ENCODE measurements at places on chromosomes 6 and 20.

GRCh38 chr20:10324198-10324847 lies 105.7 kb downstream of the SNAP25 start:
- DNase-seq = no peak

GRCh38 chr20:62616728-62617621 lies 25.3 kb upstream of the SLCO4A1 start:
- peak; percentile 98 for DNase-seq

GRCh38 chr6:132209351-132209750 lies 191.9 kb downstream of the MOXD1 start:
- DNase-seq = no peak

GRCh38 chr6:154683756-154684523 lies 49.3 kb upstream of the SCAF8 start:
- DNase-seq = no peak

DNA sequence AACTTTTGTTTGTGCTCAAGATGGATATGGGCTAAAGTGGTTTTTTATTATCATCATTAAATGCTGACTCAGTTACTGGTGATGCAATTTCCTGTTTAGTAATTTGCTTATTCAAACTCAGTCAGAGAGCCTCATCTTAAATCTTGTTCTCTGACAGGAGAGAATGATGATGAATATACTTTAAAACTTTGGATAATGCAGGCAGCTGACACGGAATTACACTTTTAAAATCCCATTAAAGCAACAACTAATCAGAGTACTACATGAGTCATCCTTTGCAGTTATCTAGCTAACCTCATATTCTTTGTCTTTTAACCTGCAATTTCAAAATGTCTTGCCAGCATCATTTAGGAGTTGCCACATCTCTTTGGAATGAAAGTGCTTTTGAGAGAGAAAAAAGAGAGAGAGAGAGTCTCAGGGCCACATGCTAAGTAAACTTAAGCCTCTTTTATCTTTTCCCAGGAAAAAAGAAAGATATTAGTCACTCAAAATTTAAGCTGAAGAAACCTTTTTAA lies 9.2 kb upstream of the C6orf141 start:
- DNase-seq = no peak

GRCh38 chr6:150744522-150745260 lies 120.8 kb upstream of the MTHFD1L start:
- no peak for DNase-seq

- no peak for DNase-seq
Observed at GRCh38 chr20:51628533-51629398, 86.2 kb upstream of the NFATC2 start.

DNA sequence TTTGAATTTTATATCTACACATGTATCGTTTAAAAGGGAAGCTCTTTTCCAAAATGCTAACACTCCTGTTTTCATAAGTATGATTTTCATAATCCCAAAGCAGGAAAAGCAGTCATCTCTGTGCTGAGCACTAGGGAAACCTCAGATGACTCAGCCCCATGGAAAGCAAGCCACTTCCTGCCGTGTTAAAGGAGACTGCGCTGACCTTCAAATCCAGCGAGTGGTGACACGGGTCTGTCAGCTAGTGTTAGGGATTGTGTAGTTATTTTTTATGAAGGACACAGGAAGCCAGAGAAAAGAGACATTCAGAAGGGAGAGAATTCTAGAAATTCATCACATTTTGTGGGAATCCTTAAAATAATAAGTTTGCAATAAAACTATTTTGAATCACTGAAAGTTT lies 57.0 kb upstream of the CD93 start:
- DNase-seq = no peak

- no peak for DNase-seq
Observed at GRCh38 chr6:97222903-97223302, 60.1 kb downstream of the MMS22L start.

DNA sequence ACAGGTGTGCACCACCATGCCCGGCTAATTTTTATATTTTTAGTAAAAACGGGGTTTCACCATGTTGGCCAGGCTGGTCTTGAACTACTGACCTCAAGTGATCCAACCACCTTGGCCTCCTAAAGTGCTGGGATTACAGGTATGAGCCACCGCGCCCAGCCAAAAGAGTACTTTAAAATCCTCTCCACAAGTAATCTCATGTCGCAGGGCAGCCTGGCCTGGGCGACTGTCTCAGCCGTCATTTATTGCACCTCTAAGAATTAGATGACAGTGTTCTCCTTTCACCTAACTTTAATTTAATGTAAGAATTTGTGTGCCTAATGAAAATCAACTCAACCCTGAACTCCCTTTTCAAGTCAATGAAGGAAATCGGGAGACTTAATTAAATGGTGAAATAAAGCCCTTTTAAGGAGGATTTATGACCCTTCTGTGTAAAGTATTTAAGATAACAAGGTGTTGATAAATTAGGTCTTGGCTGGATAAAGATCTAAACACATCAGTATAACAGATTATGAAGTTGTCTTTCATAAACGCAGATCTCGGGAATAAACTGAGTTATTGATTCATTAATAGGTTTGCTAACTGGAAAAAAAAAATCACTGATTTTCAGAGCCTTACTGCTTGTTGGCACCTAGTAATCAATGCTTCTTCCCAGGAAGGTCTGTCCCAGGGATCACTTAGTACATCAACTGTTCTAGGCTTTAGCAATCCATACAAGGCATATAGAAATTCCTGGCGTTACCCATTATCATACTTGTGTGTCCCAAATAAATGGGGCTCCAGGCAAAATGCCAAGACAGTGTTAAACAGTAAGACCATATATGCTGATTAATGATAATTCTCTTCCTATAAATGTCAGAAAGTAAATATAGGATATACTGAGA lies 209.3 kb downstream of the GMDS start:
- no peak for DNase-seq

DNA sequence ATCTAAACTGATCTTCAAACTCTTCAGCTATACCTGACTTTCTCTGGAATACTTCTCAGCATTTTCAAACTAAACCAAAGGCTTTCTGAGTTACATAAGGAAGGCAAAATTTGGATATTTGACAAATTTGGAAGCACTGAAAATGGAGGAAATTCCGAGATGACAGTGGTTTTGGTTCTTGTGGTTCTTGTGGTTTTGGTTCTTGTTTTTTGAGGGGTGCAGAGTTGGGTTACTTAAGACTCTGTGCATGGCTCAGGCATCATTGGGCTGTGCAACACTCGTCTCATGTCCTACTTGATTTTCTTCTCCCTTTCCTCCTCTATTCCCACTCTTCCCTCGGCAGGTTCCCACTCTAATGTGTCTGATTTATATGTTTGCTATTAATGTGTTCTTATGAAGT lies 78.0 kb downstream of the SLC22A3 start:
- no peak for DNase-seq

DNA sequence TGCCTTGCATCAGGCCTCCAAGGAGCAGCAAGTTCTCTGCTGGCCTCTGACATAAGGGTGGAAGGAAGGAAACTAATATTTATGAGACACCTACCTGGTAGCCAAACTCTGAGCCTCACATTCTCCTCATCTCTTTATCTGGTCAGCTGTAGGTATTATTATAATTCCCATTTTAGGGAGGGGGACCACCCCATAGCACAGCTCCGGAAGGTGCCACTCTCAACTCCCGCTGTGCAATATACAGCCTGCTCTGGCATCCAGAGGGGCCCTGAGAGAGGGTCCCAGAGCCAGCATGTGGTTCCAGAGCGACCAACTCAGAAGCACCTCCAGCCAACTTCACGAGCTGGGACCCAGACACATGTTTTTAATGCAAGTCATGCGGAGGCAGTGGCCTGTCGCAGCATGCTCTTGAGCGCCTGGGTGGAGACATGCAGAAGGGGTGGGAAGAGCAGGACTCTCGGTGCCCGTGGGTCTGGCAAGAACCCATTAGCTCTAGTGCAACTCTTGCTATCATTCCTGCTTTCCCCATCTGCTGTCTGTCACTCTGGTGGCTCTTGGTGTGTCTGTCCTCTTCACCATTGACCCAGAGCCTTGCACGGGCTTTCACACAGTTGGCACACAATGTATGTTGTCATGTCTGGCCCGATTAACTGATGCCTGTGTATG lies 15.0 kb upstream of the MYMX start:
- DNase-seq = no peak

DNA sequence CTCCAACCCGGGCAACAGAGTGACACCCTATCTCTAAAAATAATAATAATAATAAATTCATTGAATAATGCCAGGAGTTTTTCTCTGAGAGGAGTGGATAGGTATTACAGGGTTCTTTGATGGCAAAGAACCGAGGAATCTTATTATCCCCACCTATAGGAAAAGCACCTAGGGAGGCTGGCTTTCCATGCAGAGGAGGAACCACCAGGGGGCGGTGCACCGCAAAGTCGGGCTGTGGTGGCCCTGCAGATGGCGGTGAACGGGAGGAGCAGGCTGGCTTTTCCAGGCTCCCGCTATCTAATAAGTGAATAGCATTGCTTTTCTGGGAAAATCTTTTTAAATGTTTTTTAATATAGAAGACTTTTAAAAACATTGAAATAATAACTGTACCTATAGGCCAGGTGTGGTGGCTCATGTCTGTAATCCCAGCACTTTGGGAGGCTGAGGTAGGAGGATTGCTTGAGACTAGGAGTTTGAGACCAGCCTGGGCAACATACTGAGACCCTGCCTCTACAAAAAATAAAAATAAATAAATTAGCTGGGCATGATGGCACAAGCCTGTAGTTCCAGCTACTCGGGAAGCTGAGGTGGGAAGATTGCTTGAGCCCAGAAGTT lies 864.2 kb downstream of the KIF16B start:
- DNase-seq = peak; percentile 80

DNA sequence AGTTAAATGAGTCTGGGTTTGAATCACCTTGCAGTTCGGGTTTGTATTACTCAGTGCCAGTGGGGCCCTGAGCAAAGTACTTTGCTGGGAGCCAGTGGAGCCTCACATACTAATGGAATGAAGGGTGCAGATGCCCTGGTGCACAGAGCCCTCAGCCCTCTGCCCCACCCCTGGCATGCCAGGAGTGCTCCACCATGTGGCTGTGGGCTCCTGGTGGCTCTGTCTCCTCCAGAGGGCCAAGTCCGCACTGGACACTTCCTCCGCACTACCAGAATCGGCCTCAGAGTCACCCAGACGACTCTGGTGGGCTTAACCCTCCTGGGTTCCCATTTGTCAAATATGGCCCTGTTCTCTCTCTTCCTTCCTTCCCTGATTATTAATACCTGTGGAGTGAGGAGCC lies 94.0 kb downstream of the STK35 start:
- DNase-seq = no peak

DNA sequence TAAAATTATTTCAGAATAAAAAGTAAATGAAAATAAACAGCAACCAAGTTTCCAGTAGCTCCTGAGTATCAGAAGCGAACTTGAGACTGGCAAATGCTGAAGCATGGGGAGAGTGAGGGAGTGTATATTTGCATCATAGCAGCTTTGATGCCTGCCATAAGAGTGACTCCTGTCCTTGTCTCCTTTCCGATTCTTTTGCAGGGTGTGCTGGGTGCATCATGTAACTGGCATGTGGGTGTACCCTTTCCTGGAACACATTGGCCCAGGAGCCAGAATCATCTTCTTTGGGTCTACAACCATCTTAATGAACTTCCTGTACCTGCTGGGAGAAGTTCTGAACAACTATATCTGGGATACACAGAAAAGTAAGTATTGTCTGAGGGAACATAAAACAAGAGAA lies 117.4 kb downstream of the ADAT2 start:
- DNase-seq = no peak

GRCh38 chr6:123415844-123416468 lies 220.8 kb downstream of the TRDN start:
- peak; percentile 11 for DNase-seq

DNA sequence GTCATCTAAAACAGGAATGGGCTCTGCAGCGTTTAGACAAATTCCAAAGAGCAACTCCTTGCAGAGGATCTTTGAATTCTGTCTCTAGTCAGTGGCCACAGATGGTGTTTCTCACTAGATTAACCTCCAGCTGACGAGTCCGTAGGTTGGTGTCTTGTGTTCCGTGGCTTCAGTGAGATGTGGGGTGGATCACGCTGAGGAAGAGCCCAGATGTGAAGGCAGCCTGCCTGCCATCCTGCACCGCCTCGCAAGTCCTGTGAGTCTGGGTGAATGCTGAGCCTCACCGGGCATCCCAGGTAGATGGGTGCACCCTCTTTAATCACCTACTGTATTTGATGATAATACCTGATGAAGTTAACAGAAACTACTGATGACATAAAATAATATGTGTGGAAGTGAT lies 70.4 kb downstream of the THBS2 start:
- DNase-seq = no peak

GRCh38 chr20:24488064-24488799 lies 18.8 kb downstream of the SYNDIG1 start:
- no peak for DNase-seq

DNA sequence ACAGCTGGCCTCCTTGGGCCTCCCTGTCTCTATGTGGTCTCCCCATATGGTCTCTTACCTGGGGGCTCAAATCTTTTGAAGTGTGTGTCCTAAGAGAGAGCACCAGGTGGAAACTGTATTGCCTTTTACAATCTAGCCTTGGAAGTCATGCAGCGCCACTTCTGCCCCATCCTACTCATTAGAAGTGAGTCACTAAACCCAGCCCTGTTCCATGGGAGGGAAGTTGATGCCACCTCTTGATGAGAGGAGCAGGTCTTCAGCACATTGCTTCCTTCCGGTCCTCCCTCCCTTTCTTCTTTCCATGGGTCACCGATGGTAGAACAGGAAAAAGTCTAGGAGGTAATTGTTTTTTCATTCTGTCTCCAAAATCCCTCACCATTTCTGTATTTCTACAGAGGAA lies 156.3 kb downstream of the FOXA2 start:
- no peak for DNase-seq

DNA sequence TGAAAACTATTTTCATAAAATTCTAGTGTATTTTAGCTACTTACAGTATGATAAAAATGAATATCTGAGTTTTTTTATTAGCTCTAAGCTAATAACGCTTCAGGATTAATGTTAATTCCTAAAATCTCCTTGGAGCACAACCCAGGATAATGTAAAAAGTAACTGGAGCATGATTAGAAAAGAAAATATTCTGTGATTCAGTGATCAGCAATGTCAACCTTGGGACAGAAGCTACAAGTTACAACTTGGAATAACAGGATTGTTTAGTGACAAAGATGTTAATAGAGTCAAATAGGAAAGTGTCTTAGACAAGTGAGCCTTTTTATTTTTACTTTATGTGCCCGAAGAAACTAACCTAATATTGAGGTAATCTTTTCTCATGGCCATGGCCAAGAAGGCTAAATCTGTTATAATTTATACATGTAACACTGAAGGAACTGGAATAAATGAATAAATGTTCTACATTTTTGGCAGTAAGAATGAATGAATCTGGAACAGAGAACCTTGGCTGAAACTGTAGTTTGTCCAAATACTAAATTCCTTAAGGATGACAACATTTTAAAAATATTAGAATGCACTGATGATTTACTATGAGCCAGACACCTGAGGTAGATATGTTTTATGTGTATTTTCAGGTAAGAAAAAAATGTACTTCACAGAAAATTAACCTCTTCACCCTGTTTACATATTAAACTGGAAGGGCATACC lies 994.0 kb downstream of the GRIK2 start:
- DNase-seq = no peak

- DNase-seq = peak; percentile 84
Observed at GRCh38 chr6:116764961-116765841, at the start of gene FAM162B. TSS of gene FAM162B (minus strand) at chr6:116765719. CDS start at chr6:116765576, 143 bp downstream.

DNA sequence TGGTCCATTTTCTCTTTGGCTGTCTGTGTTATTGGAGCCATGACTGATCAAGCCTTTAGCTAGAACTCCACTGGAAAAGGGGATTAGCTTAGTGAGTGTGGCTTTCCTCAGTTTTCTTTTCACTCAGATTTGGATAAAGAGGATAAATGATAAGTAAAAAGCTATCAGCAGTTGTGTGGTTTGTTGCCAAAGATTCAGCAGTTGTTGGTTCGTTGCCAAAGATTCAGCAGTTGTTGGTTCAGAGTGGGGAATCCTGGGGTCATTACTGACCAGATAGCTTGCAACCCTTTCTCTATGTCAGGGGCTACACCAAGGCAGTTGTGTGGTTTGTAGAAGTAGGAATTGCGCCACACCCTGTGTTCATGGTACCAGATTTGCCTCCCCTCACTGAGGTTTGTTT lies 107.7 kb upstream of the SCP2D1 start:
- no peak for DNase-seq
